ENCODE measurements at places on chromosomes 6 and 20. TPM values are rescaled to one million over a fixed set of nuclear protein-coding genes. Genes with fewer than 3 reads are reported as not detected.
A peak's percentile ranks its signal among the peaks of the same experiment; 100 is the strongest.

GRCh38 chr6:71038711-71039344, 82.0 kb upstream of the B3GAT2 start:
- DNase-seq: no peak

- no peak for DNase-seq
Observed at GRCh38 chr6:135540207-135540840, 42.8 kb upstream of the AHI1 start.

Gene HLA-B
- total RNA-seq: 4,969 TPM

Gene NXT1
- 22.6 TPM for total RNA-seq

Gene CGA
- not detected for total RNA-seq

Gene OR14J1
- not detected for total RNA-seq

DNA sequence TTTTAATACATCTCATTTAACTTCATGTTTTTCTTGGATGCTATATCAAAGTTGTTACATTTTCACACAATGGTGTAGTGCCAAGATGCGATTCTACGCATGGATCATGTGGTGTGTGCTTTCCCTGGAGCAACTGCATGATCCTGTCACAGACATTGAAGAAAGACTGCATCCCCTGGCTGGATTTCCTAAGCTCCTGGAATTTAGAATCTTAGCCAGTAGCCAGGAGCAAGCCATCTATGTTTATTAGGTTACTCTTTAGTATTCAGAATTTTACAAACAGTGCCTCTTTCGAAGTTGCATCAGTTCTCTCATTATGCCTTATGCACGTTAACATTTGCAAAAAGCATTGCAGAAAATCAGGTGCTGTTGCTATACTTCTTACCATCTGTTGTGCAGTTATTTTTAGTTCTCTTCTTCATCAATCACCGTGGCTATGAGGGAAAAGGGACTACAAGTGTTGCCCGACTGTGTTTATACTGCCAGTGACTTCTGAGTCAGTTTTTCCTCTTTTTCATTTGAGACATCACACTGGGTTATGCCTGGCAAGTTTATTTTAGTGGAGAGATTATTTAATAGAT, 584.2 kb downstream of the BCKDHB start:
- no peak for DNase-seq

DNA sequence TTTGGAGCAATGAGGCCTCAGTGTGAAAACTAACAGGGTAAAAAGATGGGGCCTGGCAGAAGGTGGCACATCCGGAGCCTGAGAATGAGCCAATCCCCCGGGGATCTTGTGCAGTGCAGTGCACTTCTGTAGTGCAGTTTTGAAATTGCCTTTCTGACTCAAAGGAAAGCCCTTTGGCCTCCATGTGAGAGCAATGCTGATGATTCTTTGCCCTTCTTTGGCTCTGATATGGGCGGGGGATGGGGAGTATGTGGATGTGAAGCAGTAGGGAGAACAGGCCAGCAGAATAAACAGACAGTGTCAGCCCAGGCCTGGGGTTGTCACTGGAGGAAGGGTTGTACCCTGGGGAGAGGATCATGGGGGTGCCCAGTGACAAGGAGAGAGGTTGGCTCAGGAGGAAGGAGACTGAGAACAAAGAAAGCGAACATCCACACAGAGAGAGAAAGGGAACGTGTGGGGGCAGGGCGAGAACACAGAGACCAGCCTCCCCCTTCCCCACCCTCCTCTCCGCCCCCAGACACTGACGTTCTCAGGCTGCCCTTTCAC, 351.2 kb downstream of the CDC5L start:
- no peak for DNase-seq

- DNase-seq: no peak
Observed at GRCh38 chr20:7855545-7855944, 84.7 kb downstream of the HAO1 start.

Gene ADTRP
- total RNA-seq: 1.9 TPM

DNA sequence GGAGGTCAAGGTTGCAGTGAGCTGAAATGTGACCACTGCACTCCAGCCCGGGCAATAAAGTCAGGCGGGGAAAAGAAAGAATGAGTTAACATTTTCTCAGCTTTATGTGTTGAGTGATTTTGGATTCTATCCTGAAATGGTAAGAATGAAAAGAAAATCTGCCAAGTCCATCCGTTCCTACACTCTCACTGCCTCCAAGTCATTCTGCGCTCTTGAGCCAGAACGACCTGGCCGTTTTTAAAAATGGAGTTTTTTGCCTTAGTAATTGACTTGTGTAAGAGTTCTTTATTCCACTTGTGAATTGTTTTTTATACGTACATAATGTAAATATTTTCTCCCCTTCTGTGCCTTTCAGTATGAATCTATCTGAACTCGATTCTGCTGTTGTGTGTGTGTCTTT, 28.7 kb downstream of the DNAJC5 start:
- DNase-seq: no peak

GRCh38 chr20:43508106-43508505, 609 bp downstream of the L3MBTL1 start:
- DNase-seq: peak; percentile 79

Gene SNX3
- total RNA-seq: 145 TPM

Gene SLC35D3
- total RNA-seq: not detected

- DNase-seq: no peak
Observed at GRCh38 chr6:40788661-40789655, 201.8 kb upstream of the LRFN2 start.

DNA sequence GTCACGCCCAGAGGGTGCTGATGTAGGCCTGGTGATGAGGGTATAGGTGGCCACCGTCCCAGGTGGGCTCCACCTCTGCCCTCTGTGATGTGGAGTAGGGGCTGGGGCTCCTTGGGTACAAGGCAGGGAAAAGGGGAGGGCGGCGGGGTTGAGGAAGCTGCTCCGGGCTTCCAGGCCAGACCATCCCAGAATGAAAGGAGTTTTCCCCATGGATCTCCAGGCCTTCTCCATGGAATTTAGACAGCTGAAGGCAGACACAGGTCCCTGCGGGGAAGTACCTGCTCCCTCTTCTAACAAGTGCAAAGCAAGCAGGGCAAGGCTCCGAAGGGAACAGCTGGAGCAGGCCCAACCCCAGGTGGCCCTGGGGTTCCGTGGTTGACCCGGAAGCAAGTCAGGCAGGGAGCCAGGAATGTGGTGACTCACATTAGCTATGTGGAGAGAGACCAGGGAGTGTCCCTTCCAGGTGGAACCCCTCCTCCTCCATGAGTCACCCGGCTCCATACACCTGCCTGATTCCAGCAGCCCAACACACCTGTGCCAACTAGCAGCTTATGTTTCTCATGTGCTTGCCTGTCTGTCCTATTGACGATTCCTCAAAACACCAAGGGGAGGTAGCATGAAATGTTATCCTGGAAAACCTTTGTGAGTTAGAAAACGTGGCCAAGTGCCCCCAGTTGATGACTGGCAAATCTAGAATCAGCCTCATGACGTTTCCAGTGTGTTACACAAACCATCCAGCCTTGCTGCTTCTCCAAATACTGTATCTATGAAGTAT, 59.7 kb upstream of the SNX9 start:
- no peak for DNase-seq

GRCh38 chr6:1250489-1251197, 61.3 kb upstream of the FOXQ1 start:
- DNase-seq: no peak

- no peak for DNase-seq
Observed at GRCh38 chr20:18831830-18832499, 18.4 kb downstream of the SCP2D1 start.

DNA sequence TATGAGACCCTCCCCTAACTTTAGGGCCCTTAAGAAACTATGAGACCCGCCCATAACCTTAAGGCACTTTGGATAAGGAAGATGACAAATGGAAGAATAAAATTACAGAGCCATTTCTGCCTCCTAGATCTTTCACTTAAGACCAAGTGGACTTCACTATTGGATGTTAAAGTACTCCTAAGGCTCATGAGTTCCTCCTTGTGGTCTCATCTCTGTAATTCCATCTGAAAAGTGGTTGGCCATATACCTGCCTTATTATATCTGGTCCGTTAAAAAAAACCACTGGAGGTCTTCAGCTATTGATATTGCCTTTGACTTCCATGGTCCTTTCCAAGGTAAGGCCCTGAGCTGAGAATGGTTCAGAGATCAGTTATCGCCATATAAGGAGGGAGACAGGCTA, 310.3 kb downstream of the EYA4 start:
- DNase-seq: no peak

Gene RUNX2
- total RNA-seq: 7.0 TPM

GRCh38 chr20:44198872-44199271, 11.7 kb downstream of the OSER1 start:
- no peak for DNase-seq

- DNase-seq: no peak
Observed at GRCh38 chr6:106275692-106276091, 49.9 kb downstream of the ATG5 start.

DNA sequence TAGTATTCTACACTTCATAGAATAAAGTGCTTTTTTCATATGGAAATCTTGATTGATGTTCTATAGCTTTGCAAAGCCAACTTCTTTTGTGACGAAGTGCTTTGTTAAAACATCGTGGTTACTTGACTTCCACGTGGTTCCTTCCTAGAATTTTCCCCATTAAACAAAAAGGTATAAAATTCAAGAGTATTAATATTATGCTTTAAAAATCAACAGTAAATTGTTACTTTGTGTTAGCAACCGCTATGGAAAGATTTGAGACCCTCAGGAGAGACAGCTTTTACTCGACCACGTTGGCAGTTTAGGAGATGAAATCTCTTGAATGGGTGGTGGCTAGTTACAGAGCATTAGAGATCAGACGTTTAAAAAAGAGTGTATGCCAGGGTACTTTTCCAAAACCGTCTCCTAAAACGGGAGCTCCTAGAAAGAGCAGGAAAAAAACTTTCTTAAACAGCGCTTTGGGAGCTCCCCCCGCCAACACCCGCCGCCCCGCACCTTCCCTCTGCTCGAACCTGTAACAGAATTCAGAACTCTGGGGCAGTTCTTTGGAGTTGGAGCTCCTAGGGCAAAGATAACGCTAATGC, 920 bp downstream of the GJA1 start:
- DNase-seq: no peak
